ENCODE measurements at places on chromosomes 12 and 14. TPM values are rescaled to one million over a fixed set of nuclear protein-coding genes. Genes with fewer than 3 reads are reported as not detected.

OASL gene
- 9.2 TPM for total RNA-seq

PLCZ1 gene
- total RNA-seq: not detected

DHRS2 gene
- total RNA-seq: 17.2 TPM

TSPAN19 gene
- not detected for total RNA-seq

PMCH gene
- not detected for total RNA-seq

RASSF8 gene
- total RNA-seq: 19.8 TPM

HOTAIR gene
- total RNA-seq: 1.6 TPM

CCDC88C gene
- total RNA-seq: 2.4 TPM

GARIN6 gene
- not detected for total RNA-seq

HHIPL1 gene
- 0.14 TPM for total RNA-seq

TMPRSS12 gene
- not detected for total RNA-seq

SLC8A3 gene
- total RNA-seq: not detected

ZFHX2 gene
- total RNA-seq: 0.10 TPM

CARMIL3 gene
- 0.14 TPM for total RNA-seq

MIP gene
- not detected for total RNA-seq

MSRB3 gene
- total RNA-seq: 6.6 TPM

TAS2R31 gene
- not detected for total RNA-seq

ANG gene
- 9.2 TPM for total RNA-seq

DEPDC4 gene
- total RNA-seq: 2.5 TPM

G2E3 gene
- 16.2 TPM for total RNA-seq

FOXG1 gene
- total RNA-seq: 4.8 TPM

CIROP gene
- total RNA-seq: not detected

BCDIN3D gene
- total RNA-seq: 6.4 TPM
